ENCODE measurements at places on chromosomes 5 and 9.

GRCh38 chr5:93246090-93246855 lies 334.7 kb downstream of the NR2F1-AS1 start:
- DNase-seq, result no peak

DNA sequence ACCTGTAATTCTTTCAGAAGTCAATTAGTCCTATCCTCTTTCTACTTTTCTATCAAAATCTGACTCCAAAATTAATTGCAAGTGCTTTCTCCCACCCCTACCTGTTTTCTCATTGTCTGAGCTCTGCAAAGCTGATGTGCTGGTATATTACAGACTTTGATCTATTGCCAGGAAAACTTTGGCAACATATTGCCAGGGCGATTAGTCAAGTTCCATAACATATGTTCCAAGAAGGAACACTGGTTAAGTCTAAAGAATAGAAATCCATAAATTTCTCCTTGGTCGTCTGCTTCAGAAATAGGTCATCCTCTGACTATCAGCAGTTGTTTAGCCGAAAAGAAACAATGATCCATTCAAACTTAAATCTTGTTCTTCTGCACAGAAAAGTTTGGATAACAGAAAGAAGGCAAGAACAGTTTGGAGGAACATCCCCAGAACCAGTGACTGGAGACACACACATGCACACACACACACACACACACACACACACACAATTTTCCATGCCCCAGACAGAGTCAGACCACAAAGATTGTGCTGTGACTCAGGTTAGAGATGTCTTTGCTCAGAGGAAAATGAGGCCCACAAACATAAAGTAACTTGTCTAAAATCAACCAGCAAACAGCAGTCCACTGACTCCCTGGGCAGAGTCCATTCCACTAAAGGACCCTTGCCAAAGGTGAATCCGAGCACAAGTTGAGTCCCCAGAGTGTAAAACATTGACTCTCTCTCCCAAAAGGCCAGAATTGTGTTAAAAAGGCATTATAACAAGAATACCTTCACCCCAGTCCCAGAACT lies 202.1 kb downstream of the DEPDC1B start:
- no peak for DNase-seq

- no peak for DNase-seq
Observed at GRCh38 chr9:118532592-118532991, 828.4 kb downstream of the TLR4 start.

GRCh38 chr9:7298123-7298522 lies 501.5 kb downstream of the DMAC1 start:
- DNase-seq, result no peak

DNA sequence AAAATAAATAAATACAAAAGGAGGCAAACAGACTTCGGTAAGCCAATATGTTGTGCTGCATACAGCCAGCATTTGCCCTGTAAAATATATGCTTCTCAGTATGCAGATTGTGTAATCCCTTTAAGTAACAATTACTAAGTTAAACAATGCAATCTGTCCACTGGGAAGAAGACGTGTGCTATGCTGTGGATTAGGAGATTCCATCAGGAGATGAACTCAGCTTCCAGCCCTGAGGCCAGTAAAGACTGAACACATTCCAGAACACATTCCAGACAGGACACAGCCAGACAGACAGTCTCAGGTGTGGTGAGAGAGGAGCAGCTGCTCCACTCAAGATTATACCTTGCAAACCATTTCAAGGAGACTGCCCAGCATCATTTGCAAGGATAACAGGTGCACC lies 97.8 kb downstream of the MPDZ start:
- DNase-seq, result no peak

DNA sequence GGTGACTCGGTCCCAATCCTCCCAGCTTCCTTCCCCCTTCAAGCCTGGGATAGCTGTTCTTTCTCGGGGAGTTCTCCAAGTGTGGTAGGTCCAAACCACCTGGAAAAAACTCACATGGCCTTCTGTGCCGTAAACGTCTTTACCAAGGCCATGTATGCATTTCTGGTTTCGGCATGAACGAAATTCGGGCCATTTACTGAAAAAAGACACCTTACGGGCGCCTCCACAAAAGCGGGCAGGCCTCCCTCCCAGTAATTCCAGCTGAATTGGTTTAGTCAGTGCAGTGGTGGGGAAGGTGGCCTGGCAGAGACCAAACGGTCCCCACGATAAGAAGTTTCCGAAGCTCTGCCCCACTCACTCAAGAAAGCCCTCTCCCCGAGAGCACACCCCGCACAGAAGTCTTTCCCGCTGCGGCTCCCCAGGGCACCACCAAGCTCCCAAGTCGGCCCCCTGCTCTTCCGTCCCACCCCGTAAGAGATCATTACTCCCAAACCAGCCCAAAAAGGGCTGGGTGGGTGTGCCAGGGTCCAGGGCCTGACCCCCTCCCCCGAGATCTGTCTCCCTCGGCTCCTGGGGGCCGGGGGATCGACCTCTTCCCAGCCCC lies 86.3 kb upstream of the MELK start:
- DNase-seq, result no peak

DNA sequence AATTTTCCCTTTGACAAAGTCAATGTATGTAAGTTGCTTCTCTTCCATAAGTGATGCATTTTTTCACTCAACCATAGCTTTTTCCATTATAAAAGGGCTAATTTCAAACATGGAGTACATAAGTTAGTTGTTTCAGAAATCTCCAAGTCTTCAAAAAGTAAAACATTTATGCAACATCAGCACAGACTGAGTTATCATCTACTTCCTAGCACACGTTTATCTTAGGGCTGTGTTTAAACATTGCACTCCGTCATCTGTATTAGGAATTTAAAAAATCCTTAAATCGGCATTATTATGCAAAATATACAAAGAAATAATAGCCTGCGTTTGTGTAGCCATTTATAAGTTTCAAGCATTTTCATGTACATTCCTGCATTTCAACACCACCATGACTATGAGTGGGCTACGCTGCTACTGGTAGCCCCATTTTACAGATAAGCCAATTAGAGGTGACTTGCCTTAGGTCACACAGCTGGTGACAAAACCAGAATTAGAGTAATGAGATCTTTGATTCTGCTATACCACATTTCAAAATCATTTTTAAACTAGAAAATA lies 43.4 kb downstream of the PTPN3 start:
- DNase-seq, result no peak
